ENCODE measurements at places on chromosomes 3 and 15. TPM values are rescaled to one million over a fixed set of nuclear protein-coding genes. Genes with fewer than 3 reads are reported as not detected.

The STX19 gene
- not detected for total RNA-seq

The OCA2 gene
- total RNA-seq = not detected

The NFKBIZ gene
- 814 TPM for total RNA-seq

GRCh38 chr15:61736790-61737189, 323.5 kb downstream of the VPS13C start:
- H3K36me3 ChIP-seq = no peaks in the 10 kb centered on the region

DNA sequence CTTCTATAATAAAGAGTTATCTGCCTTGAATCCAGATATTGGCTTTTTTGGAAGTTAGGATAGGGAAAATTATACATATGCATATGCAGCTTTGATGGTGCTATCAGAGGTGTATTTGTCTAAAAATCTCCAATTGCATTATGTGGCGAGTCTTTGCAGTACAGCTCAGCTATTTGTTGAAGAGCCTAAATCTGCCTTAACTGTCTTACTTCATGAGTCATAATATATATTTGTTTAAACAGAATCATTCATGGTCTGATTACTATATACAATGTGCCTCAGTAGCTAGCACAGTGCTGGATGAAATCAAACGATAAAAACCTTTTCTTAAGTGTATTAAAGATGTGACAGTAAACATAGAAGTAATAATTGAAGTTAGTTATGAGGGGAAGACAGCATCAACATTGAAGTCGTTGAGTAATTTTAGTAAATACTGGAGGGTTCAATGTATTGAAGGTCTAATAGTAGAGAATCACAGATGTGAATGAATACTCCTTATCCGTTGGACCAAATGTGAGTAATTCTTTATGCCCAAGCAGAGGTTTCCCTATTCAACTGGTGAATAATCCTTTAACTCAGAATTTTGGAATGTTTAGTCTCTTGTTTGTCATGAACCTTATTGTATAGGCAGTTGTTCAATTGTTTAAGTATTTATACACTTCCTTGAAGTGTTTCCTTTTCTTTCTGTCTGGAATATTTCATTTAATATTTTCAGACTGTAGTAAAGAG, 74.8 kb upstream of the NAALADL2 start:
- H3K4me1 ChIP-seq = no peaks in the 10 kb centered on the region
- H3K4me3 ChIP-seq = no peak overlapping the region
- no peaks in the 10 kb centered on the region for H3K27me3 ChIP-seq
- DNase-seq = no peak
- no peaks in the 10 kb centered on the region for H3K36me3 ChIP-seq

The PPM1L gene
- total RNA-seq = 14.6 TPM

The EXD1 gene
- not detected for total RNA-seq

DNA sequence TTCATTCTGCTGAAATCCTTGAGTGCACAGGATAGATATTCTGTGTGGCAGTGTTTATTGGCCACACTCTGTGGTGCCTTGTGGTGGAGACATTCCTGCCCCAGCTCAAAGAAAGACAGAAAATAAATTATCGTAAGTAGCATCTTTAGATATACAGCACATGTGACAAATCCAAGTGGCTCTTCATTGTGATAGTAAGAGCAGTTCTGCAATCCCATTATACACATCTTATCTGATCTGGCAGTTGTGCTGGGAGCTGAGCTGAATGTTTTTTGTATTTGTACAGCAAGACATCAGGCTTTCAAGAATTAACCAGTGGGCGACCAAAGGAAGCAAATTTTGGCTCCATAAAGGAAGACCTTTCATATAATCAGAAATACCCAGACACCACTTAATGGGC, 235.3 kb upstream of the MRPL3 start:
- H3K36me3 ChIP-seq = no peaks in the 10 kb centered on the region
- peaks cover 2% of the 10 kb centered on the region for H3K4me1 ChIP-seq
- DNase-seq = no peak
- H3K27me3 ChIP-seq = peaks cover 25% of the 10 kb centered on the region

The KIF15 gene
- total RNA-seq = 0.16 TPM

GRCh38 chr3:133938770-133939462, 43.2 kb upstream of the RAB6B start:
- no peaks in the 10 kb centered on the region for H3K36me3 ChIP-seq
- peaks cover 31% of the 10 kb centered on the region for H3K27me3 ChIP-seq
- no peak overlapping the region for H3K4me3 ChIP-seq
- H3K27ac ChIP-seq = no peak overlapping the region
